ENCODE measurements at places on chromosomes 6 and 20. TPM values are rescaled to one million over a fixed set of nuclear protein-coding genes. Genes with fewer than 3 reads are reported as not detected.

- H3K27ac ChIP-seq: no peak overlapping the region
- H3K4me3 ChIP-seq: no peak overlapping the region
- no peak for DNase-seq
- no peaks in the 10 kb centered on the region for H3K4me1 ChIP-seq
Observed at GRCh38 chr6:24255676-24256075, 102.2 kb downstream of the DCDC2 start.

GRCh38 chr6:31528307-31528777, 420 bp upstream of the MCCD1 start:
- DNase-seq: no peak
- H3K27me3 ChIP-seq: no peaks in the 10 kb centered on the region
- H3K27ac ChIP-seq: no peak overlapping the region
- H3K4me1 ChIP-seq: no peaks in the 10 kb centered on the region
- no peak overlapping the region for H3K4me3 ChIP-seq
- no peaks in the 10 kb centered on the region for H3K36me3 ChIP-seq

DNA sequence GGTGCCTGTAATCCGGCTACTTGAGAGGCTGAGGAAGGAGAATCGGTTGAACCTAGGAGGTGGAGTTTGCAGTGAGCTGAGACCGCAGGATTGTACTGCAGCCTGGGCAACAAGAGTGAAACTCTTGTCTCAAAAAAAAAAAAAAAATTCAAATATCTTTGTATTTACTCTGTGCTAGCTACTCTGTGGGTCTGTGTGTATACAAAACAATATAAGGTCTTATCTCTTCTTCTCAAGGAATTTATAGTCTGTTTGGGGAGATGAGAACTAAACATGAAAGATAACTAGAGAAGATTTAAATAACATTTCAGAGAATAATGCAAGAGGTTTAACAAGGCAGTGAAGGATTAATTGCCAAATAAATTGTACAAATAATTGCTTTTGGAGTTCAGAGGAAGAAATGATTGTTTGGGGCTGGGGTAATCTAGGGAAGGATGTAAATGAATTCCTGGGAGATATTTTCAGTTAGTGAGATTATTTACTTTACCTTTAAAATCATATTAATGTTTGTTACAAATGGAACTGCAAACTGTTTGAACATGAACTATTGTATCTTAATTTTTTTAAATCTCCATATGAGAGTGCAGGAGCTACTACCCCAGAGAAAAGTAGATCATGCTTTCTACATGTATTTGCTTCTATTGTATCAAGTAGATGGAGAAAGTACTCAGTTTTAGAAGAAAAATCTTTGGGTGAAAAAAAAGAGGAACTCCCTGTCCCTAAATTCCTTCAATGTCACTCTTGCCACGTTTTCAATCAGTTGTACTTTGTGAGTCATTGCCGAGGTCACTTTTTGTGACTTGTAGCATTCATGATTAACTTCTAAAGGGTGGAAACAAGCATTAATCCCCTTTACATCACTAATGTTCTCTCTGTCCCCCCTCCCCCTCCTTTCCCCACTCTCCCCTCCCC, 39.0 kb downstream of the NCOA3 start:
- no peak overlapping the region for H3K4me3 ChIP-seq
- no peak overlapping the region for H3K27ac ChIP-seq
- no peaks in the 10 kb centered on the region for H3K27me3 ChIP-seq
- peaks cover 27% of the 10 kb centered on the region for H3K4me1 ChIP-seq

DNA sequence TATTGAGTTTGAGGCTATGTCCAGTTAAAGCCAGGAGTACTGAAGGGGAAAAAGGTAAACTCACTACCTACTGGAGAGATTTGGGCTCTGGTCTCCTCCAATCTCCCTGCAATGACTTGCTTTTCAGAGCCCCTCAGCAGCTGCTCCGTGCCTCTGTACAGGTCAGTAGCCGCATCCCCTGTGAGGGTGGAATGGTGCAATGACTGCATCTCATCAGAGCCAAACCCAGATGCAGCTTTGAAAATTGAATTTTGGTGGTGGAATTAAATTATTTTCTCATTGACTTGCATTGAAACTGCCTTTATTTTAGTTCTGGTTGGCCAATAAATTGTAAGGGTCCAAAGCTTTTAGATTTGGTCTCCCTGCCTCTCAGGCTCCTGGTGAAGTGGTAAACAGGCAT, 166.7 kb downstream of the DLL1 start:
- no peaks in the 10 kb centered on the region for H3K27me3 ChIP-seq
- H3K27ac ChIP-seq: no peak overlapping the region
- DNase-seq: no peak
- no peaks in the 10 kb centered on the region for H3K36me3 ChIP-seq
- H3K4me1 ChIP-seq: no peaks in the 10 kb centered on the region

DNA sequence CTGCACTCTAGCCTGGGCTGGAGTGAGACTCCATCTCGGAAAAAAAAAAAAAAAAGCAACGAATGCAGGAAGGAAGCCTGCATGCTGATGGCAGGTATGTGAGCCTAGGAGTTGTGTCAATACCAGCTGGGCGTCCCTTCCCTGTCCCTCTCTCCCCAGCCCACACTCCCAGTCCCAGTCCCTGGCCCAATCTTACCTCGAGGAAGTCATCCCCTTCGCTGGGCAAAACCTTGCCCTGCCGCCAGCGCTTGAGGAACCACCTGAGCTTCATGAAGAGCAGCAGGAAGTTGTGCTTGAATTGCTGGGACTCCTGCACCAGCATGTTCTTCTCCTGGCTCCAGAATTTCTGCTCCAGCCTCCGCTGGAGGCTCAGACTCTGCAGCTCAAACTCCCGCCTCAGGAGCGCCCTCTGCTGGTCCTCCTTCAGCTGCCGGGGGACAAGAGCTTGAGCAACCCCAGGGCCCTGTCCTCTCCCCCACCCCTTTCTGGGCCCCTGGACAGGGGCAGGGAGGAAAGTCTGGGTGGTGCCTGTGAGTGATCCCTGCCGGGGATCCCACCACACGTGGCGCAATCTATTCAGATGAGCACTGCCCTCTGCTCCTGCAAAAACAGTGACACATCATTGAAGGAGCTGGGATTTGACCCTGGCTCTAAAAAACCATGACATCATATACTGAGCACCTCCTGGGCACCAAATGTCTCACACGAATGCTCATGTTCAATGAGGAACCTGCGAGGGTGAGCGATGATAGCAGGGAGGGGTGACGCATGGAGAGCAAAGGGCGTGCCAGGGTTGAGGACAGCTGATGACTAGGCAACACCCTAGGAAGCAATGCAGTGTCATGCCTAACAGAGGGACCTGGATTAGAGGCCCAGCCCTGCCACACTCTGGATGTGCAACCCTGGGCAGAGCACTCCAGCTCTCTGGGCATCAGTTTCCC, 35.0 kb upstream of the DSN1 start:
- peak; percentile 88 for DNase-seq
- peaks cover 12% of the 10 kb centered on the region for H3K4me1 ChIP-seq
- no peak overlapping the region for H3K4me3 ChIP-seq
- no peaks in the 10 kb centered on the region for H3K36me3 ChIP-seq

DNA sequence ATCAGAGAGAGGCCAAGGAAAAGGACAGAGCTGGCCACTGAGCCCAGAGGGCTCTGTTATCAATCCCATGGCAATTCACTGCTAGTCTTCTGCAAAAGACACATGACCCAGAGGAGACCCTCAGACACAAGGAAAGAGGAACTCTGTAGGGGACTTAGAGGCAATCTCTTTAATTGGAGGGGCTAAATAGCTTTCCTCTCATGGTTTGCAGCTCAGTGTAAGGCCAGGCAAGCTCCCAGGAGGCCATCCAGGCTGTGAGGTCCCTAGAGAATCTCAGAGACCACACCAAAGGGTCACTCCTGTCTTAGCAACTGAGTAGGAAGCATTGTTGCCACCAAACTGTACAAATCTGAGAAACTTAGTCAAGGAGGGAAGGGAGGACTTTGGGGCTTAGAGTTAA, 10.0 kb upstream of the HLA-DOA start:
- H3K36me3 ChIP-seq: no peaks in the 10 kb centered on the region
- H3K27ac ChIP-seq: peak overlapping the region; percentile 68
- H3K4me1 ChIP-seq: no peaks in the 10 kb centered on the region
- peak overlapping the region; percentile 32 for H3K4me3 ChIP-seq
- DNase-seq: no peak
- peaks cover 4% of the 10 kb centered on the region for H3K27me3 ChIP-seq

DNA sequence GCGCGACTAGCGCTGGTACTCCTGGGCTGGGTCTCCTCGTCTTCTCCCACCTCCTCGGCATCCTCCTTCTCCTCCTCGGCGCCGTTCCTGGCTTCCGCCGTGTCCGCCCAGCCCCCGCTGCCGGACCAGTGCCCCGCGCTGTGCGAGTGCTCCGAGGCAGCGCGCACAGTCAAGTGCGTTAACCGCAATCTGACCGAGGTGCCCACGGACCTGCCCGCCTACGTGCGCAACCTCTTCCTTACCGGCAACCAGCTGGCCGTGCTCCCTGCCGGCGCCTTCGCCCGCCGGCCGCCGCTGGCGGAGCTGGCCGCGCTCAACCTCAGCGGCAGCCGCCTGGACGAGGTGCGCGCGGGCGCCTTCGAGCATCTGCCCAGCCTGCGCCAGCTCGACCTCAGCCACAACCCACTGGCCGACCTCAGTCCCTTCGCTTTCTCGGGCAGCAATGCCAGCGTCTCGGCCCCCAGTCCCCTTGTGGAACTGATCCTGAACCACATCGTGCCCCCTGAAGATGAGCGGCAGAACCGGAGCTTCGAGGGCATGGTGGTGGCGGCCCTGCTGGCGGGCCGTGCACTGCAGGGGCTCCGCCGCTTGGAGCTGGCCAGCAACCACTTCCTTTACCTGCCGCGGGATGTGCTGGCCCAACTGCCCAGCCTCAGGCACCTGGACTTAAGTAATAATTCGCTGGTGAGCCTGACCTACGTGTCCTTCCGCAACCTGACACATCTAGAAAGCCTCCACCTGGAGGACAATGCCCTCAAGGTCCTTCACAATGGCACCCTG, 1.6 kb downstream of the TPBG start:
- peaks cover 13% of the 10 kb centered on the region for H3K4me1 ChIP-seq
- peak overlapping the region; percentile 80 for H3K27ac ChIP-seq
- DNase-seq: peak; percentile 16
- H3K4me3 ChIP-seq: peak overlapping the region; percentile 75
- H3K36me3 ChIP-seq: no peaks in the 10 kb centered on the region
- peaks cover 48% of the 10 kb centered on the region for H3K27me3 ChIP-seq

DNA sequence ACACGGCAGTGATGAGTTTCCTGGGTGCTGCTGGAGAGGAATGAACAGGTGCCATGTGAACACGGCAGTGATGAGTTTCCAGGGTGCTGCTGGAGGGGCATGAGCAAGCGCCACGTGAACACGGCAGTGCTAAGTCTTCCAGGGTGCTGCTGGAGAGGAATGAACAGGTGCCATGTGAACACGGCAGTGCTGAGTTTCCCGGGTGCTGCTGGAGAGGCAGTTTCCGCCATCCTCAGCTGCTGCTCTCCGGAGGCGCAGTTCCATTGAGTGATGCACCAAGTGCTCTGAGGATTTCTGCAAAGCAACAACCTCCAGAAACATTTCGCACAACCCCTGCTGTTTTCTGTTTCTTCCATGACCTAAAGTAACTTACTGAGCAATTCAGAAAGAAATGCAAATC, 155.4 kb downstream of the SMOC2 start:
- no peaks in the 10 kb centered on the region for H3K4me1 ChIP-seq
- no peak overlapping the region for H3K4me3 ChIP-seq
- H3K27ac ChIP-seq: no peak overlapping the region
- no peaks in the 10 kb centered on the region for H3K36me3 ChIP-seq
- no peaks in the 10 kb centered on the region for H3K27me3 ChIP-seq
- no peak for DNase-seq

DNA sequence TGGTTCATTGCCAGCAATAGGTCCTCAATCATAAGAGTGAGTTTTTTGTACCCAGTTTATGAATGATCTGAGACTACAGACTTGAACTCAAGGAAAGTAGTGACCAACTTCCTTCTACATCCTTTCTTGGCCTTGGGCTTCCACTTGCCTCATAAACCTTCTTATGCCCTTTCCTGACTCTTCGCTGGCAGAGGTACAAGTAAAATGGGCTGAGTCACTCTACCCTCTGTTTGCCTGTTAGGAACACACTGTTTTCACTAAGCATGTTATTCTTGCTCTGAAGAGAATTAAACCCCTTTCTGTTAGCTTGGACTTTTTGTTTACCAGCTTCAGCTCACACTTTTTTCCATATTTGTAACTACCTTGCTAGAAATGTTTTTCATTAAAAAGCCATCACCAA, 74.4 kb downstream of the PKHD1 start:
- no peak overlapping the region for H3K27ac ChIP-seq
- H3K36me3 ChIP-seq: no peaks in the 10 kb centered on the region
- H3K27me3 ChIP-seq: no peaks in the 10 kb centered on the region
- DNase-seq: no peak
- peaks cover 4% of the 10 kb centered on the region for H3K4me1 ChIP-seq

DNA sequence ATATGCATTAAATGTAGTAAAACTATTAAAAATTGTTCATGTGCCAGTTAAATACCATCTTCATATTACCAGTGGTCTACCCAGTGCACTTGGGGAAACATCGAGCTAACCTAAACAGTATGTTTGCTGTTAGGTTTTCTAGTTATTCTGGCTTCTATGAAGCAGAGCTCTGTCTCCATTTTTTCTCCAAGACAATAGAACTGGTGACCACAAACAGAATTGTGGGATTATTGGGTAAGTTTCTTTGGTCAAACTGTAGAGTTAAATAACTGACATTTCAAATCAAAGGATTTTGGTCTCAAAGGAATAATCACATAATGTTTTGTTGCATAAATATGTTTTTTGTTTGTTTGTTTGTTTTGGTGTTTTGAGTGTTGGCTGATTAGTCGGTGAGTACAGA, 40.5 kb upstream of the EDN3 start:
- H3K27ac ChIP-seq: no peak overlapping the region
- DNase-seq: no peak
- H3K4me1 ChIP-seq: no peaks in the 10 kb centered on the region

DNA sequence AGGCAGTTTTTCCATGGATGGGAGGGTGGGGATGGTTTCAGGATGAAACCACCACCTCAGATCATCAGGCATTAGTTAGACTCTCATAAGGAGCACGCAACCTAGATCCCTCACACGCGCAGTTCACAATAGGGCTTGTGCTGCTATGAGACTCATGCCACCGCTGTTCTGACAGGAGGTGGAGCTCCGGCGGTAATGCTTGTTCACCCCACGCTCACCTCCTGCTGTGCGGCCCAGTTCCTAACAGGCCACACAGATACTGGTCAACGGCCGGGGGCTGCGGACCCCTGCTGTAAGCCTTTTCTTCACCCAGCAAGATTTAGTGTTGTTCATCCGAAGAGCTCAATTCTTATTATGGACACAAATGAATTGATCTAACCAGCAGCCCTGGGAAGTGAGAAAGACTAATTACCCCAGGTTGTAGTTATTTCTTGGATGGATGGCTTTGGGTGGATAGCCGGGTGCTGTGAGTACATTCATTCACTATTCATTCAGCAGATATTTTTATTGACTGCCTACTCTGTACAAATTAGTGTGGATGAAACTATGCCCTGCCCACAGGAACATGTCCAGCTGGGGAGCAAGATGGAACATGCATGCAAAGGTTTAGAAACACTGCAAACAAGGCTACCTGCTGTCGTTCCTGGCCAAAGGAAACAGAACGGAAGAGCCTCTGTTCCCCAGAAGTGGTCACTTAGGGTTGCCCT, 57.2 kb downstream of the RIOK1 start:
- DNase-seq: no peak
- no peaks in the 10 kb centered on the region for H3K4me1 ChIP-seq
- no peak overlapping the region for H3K4me3 ChIP-seq

GRCh38 chr6:163170294-163170883, 244.1 kb upstream of the QKI start:
- DNase-seq: no peak
- H3K27ac ChIP-seq: no peak overlapping the region
- H3K4me1 ChIP-seq: no peaks in the 10 kb centered on the region
- no peaks in the 10 kb centered on the region for H3K27me3 ChIP-seq
- no peaks in the 10 kb centered on the region for H3K36me3 ChIP-seq
- no peak overlapping the region for H3K4me3 ChIP-seq

Gene ZSWIM3
- total RNA-seq: 2.2 TPM

Gene HLA-B
- total RNA-seq: 2,626 TPM

Gene CTAGE9
- total RNA-seq: not detected

Gene HLA-DMA
- 40.4 TPM for total RNA-seq
